Transverse colon (tissue), 4 donors: ENCODE measurements at places on chromosomes 1 and 21. TPM values are rescaled to one million over a fixed set of nuclear protein-coding genes. Genes with fewer than 3 reads are reported as not detected.

DNA sequence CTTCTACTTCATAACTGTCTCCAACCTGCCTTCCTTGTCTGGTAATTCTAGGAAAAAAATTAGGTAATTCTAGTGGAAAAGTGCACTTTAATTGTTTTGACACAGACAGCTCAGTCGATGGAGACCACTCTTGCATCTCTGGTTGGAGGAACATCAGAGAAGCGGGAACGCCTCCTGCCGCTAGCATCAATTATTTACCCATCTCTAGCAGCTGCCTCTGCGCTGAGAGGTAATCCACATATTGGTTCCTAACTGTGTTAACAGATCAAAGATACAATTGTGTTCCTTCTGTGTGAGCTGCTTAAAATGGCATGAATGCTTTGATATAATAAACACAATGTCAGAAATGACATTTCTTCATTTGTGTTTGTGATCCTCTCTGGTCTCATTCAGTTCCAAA, 33.3 kb downstream of the C2CD2 start:
- no peaks in the 10 kb centered on the region for H3K27me3 ChIP-seq
- no peak overlapping the region for H3K4me3 ChIP-seq
- no peaks in the 10 kb centered on the region for H3K36me3 ChIP-seq

DNA sequence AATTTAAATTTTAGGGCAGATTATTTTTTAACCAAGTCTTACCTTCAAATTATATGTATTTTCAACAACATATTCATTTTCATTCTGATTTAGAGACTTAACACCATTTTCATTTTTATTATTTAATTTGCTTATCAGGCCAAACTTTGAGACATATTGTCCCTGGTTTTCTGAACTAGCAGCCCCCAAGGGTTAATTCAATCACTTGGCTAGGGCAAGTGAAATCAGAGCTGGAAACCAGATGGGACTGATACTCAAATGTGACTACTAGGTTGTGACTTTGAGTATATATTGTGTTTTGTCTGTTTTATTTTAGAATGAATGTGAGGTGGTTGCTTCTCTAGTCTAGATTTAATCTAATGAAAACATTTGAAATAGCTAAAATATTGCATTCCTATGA, 198.9 kb upstream of the PTGFR start:
- no peaks in the 10 kb centered on the region for H3K4me1 ChIP-seq
- no peaks in the 10 kb centered on the region for H3K27me3 ChIP-seq
- no peak overlapping the region for H3K27ac ChIP-seq
- no peak overlapping the region for H3K4me3 ChIP-seq

GRCh38 chr1:184143449-184143848, 91.9 kb downstream of the TSEN15 start:
- H3K27ac ChIP-seq = no peak overlapping the region
- no peaks in the 10 kb centered on the region for H3K27me3 ChIP-seq
- no peak overlapping the region for H3K4me3 ChIP-seq
- no peaks in the 10 kb centered on the region for H3K36me3 ChIP-seq
- DNase-seq = no peak

DNA sequence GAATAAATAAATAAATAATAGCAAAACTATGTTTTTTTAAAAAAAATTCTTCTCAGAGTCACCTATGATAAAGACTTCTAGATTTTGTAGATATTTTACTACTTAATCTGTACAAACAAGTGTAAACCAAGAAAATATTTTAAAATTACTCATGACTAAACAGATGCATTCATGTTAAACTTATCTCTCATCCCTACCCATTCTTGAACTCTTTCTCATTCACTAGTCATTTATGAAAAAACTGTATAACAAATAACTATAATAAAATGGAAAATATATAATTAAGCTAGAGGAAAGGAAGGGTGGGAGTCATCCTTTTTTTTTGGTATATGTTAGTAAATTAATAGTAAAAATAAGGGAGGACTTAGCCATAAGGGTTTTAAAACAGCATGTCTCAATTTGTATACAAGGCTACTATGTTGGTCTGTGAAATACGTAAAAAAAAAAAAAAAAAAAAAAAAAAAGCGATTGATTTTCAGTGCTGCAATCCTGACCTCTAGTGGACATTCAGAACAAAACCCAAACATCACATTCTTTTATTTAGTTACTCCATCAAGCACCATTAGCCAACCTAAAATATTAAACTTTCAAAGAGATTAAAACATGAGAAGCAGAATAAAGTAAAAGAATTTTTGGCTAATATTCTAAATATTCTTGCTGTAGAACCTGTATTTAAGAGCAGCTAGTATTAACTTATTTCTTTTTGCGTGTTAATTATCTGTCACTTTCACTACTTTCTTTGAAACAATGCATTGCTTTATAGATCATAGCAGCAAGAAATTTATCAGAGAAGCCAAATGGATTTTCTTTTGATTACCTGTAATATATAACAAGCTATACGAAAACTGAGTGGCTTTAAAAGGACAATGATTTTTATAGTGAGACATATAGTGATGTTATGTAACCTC, 255.8 kb upstream of the CACYBP start:
- H3K4me1 ChIP-seq = peaks cover 5% of the 10 kb centered on the region
- H3K27ac ChIP-seq = no peak overlapping the region
- DNase-seq = no peak
- no peaks in the 10 kb centered on the region for H3K27me3 ChIP-seq
- no peaks in the 10 kb centered on the region for H3K36me3 ChIP-seq
- no peak overlapping the region for H3K4me3 ChIP-seq

GBP4 gene
- 2.5 TPM for total RNA-seq

UBL4B gene
- not detected for total RNA-seq
